ENCODE measurements at places on chromosomes 3 and 15.

DNA sequence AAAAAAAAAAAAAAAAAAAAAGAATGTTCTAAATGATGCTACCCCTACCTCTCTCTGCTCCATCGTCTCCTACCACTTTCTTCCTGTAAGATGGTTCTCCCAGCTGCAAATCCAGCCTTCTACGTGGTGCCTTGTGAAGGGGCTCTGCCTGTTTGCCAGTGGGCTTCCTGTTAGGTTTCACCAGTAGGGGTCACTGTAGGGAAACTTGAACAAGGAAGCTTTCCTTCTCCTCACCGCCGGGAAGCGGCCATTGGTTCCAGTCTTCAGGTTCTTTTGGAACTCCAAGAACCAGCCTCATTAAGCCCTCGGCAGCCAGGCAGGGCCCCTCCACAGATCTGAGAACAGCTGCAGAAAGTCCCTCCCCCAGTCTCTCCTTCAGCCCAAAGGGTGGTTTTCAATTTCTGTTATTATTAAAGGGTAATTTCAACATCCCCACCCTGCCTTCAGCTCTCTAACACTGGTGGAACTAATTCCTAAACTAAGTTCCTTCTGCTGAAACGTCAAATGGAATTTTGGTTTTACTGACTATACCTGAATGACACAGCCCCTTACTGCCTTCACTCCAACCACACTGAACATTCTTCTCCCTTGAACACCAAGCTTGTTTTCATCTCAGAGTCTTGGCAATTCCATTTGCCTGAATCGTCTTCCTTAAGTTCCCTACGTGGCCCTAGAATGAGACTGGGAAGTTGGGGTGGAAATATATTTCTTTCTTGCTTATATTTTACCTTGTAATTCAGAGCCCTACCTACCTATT lies 13.5 kb downstream of the MCCC1 start:
- peak; percentile 34 for DNase-seq

GRCh38 chr3:120498556-120499346 lies 48.0 kb upstream of the FSTL1 start:
- DNase-seq = no peak

DNA sequence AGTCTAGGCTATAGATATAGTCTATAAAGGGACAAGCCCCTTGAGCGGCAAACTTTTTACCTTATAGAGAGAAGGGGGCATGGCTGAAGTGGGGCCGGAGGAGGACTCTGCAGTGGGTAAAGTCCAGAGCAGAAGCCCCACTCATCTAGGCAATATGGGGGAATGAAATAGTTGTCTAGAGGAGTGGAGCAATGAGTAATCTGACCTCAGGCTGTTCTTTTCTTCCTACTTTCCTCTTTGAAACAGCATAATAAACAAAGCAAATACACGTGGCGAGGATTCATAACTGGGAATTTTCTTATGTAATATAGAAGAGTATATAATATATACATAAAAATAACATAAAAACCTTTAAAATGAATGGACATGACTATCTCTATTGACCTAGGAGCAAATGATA lies 546.4 kb upstream of the ZNF385D start:
- DNase-seq = no peak

GRCh38 chr15:73884159-73884558 lies 10.8 kb downstream of the TBC1D21 start:
- DNase-seq = no peak

DNA sequence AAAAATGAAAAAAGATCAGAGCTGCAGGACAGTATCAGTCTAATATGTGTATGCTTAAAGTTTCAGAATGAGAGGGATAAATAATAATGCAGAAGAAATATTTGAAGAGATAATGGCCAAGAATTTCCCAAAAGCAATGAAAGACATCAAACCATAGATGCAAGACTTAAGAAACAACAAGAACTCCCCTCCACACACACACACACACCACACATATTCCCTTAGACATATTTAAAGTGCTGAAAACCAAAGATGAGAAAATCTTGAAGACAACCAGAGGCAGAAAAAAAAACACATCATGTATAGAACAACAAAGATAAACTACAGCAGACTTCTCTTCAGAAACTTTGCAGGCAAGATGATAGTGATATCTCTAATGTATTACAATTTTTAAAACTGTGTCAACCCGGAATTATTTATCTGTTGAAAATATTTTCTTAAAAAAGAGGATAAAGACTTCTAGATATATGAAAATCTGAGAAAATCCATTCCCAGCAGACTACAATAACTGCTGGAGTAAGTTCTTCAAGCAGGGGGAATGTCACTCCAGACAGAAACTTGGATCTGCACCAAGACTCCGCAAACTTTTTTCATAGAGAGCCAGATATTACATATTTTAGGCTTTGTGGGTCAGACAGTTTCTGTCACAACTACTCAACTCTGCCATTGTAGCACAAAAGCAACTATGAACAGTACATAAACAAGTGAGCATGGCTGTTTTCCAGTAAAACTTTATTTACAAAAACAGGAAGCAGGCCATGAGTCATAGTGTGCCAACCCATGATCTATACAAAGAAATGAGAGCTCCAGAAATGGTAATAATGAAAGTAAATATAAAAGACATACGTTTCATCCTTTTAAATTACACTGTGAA lies 223.4 kb upstream of the CGNL1 start:
- no peak for DNase-seq

GRCh38 chr15:66755298-66756068 lies 53.4 kb downstream of the SMAD6 start:
- no peak for DNase-seq

Data from CD4-positive, alpha-beta T cell treated with Interleukin-12 subunit alpha and Interleukin-12 subunit beta, for 1 hour (primary cell).